ENCODE measurements at places on chromosomes 5 and 9.

- DNase-seq, result peak; percentile 70
Measured at GRCh38 chr9:35945341-35946018, 12.5 kb downstream of the OR2S2 start.

GRCh38 chr5:137442660-137443059 is 56.5 kb downstream of the SPOCK1 start:
- no peak for DNase-seq

- no peak for DNase-seq
Measured at GRCh38 chr5:128799945-128800344, 165.3 kb upstream of the SLC27A6 start.

DNA sequence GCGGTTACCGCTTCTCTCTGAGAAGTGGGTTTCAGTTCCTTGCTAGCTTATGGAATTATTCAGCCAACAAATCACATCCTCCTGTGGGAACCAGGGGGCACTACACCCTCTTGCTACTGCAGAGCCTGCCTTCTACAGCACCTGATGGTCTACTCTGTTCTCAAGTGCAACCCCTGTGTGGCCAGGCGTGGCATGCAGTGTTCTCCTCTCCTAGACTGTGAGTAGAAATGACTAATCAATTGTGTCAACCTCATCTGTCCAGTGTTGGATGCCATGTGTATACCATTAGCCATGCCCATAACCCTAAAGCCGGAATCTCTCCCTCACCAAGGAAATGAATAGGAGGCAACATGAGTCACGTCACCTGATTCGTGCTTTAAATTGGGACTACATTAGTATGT is 117.2 kb upstream of the LIFR start:
- DNase-seq, result no peak

DNA sequence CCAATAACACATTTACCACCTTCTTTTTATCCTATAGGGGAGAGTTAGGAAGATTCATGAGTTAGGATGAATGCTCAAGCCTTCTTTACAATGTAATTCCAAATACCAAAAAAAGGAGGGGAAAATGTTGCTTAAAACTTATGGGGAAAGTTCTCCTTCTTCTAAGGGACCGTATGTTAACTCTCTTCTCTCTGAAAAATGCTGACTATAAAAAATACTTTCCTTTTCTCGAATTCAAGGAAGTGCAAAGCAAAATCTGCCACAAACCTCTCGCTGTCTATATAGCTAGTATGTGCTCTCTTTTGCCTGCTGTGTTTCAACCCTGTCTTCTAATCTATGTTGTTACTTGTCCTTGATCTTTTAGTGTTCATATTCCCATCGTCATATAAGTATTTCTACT is 768.6 kb upstream of the C9orf72 start:
- DNase-seq, result no peak

DNA sequence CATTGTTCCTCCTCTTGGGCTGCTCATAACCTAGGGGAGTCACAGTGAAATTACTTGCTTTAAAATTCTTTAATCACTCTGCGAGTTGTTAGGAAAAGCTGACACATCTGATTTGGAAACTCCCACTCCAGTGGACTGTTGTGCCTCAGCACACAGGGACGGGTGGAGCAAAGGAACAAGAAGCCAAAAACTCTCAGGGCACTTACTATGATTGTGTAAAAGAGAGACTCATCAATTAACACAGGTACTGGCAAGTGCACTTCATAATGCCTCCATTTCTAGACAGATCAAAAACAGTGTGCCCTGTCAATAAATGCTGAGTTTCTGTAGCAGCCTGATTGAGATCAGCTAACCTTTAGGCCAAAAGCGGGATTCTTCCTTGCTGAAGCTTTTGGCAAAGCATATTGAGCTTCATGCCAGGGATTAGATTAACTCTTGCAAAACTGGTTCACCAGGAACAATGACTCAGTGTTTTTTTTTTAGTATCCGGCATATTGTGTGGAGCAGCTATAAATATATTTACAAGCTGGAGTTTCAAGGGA is 55.9 kb downstream of the TMC1 start:
- DNase-seq, result peak; percentile 42

GRCh38 chr5:173646692-173647091 is 30.2 kb upstream of the BOD1 start:
- no peak for DNase-seq

DNA sequence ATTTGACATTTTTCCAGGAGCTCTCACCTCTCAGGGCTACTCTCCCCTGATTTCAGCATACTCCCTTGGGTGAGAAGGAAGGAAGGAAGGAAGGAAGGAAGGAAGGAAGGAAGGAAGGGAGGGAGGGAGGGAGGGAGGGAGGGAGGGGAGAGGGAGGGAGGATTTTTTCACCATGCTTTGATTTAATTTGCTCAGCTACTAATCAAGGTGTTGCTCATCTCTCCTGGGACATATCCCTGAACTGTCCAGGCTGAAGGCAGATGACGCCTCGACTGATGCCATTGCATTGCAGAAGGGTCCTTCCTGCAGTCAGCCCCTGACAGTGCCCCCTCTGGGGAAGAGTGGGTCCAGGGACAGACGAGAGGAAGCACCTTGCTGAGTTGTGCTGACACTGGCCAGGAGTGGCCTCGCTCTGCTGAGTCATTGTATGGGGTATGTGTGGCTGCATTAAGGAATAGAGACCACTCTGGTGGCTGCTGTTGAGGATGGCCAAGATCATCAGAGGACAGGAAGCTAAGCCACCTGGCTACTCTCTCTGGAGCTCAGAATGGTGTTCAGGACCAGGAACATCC is 43.6 kb upstream of the CRB2 start:
- no peak for DNase-seq

- peak; percentile 98 for DNase-seq
Measured at GRCh38 chr5:55597014-55597981, 62.5 kb upstream of the PLPP1 start.

DNA sequence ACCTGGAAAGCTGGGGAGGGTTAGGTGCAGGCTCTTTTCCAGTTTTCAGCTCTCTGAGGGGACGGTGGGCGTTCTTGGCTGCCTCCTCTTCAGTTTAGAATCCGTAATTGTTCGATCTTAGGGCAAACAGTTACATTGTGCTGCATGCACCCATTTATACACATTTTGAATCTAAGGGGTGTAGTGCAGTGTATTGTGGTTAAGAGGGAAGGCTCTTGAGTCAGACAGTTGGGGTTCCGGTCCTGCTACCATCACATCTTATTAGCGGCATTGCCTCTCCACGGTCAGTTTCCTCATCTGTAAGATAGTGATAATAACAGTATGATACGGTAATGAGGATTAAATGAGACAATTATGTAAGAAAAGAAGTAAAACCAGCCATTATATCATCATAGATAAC is 625 bp downstream of the EXOSC2 start:
- no peak for DNase-seq

GRCh38 chr5:3140117-3140516 is 388.6 kb upstream of the IRX2 start:
- no peak for DNase-seq

GRCh38 chr5:31982621-31983020 is 191.5 kb downstream of the GOLPH3 start:
- no peak for DNase-seq

- no peak for DNase-seq
Measured at GRCh38 chr5:179697108-179697507, 1.7 kb upstream of the CANX start.

GRCh38 chr5:179488491-179488890 is 61.9 kb upstream of the RUFY1 start:
- DNase-seq, result peak; percentile 46

- DNase-seq, result no peak
Measured at GRCh38 chr9:3262826-3263529, 262.8 kb downstream of the RFX3 start.

GRCh38 chr9:77156646-77157371 is 20.5 kb upstream of the VPS13A start:
- DNase-seq, result no peak

DNA sequence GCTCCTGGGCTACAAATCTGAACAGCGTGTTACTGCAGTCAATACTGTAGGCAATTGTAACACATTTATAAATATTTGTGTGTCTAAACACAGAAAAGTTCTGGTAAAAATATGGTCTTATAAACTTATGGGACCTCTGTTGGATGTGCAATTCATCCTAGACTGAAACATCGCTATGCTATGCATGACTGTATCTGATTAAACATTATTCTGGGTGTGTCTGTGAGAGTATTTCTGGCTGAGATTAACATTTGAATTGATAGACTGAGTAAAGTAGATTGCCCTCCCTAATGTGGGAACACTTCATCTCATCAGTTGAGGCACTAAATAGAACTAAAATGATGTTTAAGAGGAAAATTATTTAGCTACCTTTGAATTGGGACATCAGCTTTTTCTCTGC is 24.3 kb upstream of the PRDM9 start:
- DNase-seq, result no peak

- DNase-seq, result no peak
Measured at GRCh38 chr9:130003943-130004552, 38.9 kb downstream of the FNBP1 start.

- no peak for DNase-seq
Measured at GRCh38 chr9:124121725-124122124, 110.2 kb downstream of the LHX2 start.

- no peak for DNase-seq
Measured at GRCh38 chr5:54845567-54845941, 139.8 kb downstream of the ESM1 start.

DNA sequence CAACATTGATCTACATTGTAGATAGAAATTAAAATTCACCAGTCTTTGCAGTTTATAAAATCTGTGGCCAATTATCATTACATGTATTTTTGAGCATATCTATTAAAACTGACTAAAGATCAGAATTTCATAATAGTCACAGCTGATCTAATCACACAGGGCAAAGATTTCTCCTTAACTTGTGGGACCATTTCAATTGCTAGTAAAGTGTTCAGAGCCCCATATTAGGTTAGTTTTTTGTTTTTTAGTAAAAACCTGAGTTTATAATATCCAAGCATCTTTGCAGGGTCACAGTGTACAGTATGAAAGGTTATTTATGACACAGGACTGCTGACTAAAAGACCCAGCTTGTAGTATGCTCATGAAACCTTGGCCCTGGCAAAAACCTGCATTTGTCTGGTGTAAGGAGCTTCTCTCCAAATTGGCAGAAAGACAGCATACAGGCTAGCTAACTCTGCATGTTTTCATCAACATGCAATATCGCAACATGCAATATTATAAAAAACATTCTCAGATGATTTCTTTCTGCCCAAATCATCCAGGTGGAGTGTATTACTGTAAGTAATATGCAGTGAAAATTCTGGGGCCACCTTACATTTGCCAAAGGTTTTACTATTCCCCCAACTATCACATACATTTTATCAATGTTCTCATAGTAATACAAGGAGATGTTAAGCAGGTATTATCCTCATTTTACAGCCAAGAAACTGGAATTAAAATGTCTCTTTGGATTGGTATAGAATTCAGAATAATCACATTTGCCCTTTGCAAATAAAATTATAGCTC is 37.7 kb upstream of the ALDH1A1 start:
- no peak for DNase-seq

- DNase-seq, result peak; percentile 53
Measured at GRCh38 chr5:159208514-159209437, 577 bp downstream of the RNF145 start.

DNA sequence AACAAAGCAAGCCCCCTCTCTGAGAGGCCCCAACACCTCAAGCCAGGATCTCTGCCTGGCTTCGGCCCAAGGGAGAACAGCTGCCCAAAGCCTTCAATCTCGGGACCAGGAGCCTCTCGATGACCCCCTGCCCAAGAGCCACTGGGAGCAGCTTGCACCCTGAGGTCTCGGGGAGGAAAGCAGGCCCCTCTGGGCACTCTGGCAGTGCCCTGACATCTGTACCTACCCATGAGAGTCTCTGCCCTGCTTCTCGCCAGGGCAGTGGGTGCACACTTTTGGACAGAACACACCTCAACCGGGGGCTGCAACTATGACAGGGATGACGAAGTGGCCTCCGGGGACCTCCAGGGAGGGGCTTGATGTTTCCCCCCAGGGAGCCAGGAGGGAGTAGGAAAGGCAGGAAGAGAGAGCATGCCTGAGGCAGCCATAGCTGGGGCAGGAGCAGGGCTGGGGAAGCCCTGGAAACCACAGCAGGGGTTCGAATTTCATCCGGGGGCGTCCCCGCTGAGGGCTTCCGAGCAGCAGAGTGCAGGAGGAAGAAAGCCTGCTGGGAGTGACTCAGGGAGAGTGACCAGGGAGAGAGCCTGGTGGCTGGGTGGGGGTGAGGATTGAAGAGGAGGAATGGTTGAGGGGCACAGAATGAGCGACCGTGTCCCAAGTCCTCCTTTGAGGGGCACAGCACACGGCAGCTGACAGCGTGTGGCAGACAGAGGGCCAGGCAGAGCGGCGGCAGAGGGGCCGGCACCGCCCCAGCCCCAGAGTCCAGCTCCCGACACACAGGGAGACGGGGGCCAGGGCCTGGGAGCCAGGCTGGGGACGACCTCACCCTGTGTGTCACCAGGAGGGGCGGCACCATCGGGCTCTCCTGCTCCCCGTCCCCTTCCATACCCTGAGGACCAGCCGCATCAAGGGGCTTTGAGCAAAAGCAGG is 1.8 kb downstream of the LPCAT1 start:
- DNase-seq, result no peak

GRCh38 chr5:132064140-132064539 is 3.7 kb downstream of the IL3 start:
- DNase-seq, result no peak

DNA sequence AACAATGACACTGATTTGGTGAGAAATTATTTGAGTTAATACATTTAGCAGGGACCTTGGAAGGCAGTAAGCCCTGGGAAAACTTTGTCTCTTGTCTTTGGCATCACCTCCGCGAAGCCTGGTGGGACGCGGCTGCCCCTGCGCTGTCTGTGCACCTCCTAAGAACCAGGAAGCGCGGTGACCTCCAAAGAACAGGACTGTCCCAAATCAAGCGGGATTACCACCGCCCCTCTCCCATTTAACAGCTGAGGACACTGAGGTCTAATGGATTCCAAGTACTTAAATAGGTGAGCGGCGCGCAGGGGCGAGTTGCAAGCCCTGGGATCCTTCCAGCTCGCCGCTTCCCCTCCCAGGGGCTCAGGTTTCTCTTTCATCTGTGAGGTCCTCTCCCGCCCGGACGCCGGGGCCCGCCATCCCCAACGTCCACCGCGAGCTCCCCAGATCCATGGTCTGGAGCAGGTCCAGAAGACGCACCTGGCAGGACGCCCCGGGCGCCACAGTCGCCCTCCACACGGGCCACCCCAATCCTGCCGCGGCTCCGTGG is 432 bp downstream of the STARD4 start:
- no peak for DNase-seq

GRCh38 chr5:6737043-6737941 is 24.1 kb downstream of the TENT4A start:
- no peak for DNase-seq

DNA sequence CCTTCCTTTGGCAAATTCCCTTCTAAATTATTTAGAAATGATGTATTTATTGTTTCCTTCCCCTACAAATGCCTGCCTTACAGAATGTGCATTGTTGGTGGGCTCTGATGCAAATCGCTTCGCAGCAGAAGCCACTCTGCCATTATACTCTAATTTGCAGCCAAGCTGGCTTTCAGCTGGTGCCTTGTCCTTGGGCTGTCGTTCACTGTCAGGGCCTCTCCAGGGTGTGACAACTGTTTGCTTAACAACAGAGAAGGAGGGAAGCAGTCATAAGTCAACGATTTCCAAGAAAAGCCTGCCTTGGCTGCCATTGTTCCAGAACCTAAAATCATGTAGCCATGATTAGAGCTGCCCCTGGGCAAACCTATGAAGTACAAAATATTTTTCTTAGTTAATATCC is 260.1 kb upstream of the RGMB start:
- DNase-seq, result no peak

Data from hindlimb muscle (tissue), 1 donor.